ENCODE measurements at places on chromosomes 2 and 18.

DNA sequence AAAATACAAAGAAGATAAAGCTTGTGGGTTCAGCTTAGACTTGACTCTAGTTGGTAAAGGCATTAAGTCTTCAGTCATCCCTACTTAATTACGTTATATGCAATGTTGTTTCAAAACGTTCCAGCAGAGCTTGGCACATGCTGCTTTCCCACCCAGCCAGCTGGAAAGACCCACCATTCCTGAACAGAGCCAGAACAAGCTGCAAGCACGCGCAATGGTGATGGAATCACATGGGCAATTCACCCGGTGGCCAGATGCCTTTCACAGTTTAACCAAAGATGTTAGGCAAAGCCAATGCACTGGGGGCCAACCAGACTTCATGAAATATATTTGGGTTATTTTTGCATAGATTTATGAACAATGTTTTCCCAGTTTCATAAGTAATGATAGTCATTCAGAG, 123.4 kb upstream of the CDH20 start:
- DNase-seq: no peak

GRCh38 chr2:148876595-148877402, 1.8 kb downstream of the KIF5C start:
- no peak for DNase-seq

- DNase-seq: no peak
Measured at GRCh38 chr2:47061944-47062678, 93.0 kb downstream of the STPG4 start.

GRCh38 chr2:147081831-147082230, 763.0 kb upstream of the ACVR2A start:
- no peak for DNase-seq

DNA sequence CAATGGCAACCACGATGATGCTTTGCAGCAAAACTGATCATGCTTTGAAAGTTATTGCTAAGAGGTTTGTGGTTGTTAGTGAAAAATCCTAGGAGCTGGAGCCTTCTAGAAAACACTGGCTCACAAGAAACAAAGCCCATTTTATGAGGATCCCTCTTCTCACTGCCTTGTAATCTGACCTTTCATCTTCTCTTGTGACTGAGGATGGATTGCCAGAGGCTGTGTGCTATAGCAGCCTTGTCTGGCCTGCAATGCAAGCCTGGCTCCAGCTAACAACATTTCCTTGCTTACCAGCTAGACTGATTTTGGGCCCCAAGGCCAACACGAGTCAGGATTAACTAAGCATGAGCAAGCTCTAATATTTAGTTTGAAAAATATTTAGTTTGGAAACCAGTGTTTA, 13.1 kb downstream of the PIEZO2 start:
- DNase-seq: no peak

DNA sequence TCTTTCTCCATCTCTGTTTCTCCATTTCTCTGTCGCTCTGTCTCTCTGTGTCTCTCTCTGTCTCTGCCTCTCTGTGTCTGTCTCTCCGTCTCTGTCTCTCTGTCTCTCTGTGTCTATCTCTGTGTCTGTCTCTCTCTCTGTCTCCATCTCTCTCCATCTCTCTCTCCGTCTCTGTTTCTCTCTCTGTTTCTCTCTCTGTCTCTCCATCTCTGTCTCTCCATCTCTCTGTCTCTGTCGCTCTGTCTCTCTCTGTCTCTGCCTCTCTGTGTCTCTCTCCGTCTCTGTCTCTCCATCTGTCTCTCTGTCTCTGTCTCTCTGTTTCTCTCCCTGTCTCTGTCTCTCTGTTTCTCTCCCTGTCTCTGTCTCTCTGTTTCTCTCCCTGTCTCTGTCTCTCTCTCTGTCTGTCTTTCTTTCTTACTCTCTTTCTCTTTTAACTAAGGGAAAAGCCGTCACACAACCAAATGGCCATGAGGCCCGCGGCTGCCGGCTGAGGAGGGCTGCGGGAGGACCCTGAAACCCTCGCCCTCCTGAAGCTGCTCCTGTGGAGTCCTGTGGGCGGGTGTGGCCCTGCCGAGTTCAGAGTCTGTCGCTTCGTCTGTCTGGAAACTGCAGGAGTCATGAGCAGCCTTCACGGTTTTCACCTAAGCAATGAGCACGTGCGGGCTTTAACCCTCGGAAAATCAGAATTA, 29.3 kb downstream of the NFATC1 start:
- no peak for DNase-seq

- no peak for DNase-seq
Measured at GRCh38 chr18:79326413-79327198, 69.1 kb upstream of the NFATC1 start.

- DNase-seq: no peak
Measured at GRCh38 chr2:241925821-241926441, 56.4 kb downstream of the RTP5 start.

GRCh38 chr2:79901161-79901560, 388.3 kb downstream of the CTNNA2 start:
- no peak for DNase-seq

DNA sequence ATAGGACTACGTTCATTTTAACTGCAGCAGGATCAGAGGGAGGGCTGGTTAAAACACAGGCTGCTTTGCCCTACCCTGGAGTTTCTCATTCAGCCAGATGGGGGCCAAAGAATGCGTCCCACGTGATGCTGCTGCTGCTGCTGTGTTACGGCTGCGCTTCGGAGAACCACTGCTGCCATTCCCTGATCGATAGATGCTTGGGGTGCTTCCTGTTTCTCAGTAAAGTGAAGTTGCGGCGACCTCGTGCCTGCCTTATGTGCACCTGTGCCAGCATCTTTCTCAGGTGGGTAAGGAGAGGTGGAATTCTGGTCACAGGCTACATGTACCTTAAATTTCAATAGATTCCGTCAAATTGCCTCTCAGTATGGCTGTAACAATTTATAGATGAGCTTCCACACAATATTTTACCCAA, 24.7 kb upstream of the TOGARAM2 start:
- peak; percentile 26 for DNase-seq

DNA sequence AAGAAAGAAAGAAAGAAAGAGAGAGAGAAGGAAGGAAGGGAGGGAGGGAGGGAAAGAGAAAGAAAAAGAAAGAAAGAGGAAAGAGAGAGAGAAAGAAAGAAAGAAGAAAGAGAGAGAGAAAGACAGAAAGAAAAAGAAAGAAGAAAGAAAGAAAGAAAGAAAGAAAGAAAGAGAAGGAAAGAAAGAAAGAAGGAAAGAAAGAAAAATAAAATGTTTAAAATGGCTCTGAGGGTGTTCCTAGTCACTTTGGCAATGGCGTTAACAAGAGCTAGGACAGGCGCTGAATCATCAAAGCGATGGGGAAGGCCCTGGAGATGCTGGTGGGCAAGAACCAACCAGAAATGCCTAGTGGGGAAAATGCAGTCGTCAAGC, 77.8 kb upstream of the GPC1 start:
- DNase-seq: no peak

DNA sequence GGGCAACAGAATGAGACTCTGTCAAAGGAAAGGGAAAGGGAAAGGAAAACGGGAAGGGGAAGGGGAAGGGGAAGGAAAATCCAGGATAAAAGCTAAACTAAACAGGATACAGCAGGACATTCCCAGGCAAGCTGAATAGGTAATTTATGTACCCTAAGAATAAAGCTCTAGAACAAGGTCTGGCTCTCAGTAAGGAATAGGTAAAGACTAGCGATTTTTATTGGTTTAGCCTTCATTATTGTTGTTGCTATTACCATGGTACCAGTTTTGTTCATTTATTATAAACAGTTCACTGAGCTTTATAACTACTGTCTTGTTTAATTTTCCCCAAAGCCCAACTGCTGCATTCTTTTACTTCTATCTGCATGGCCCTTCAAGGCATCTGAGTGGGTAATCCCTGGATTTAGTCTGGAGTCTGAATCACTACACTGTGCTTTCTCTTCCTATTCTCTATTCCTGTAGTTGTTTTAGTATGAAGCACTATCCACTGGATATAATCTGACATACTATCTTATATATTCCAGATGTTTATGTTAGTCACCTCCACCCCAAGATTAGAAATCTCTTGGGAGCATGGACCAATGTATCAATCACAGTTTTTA, 127.1 kb upstream of the TANK start:
- DNase-seq: no peak

Data from activated T-helper 1 cell treated with anti-CD3 and anti-CD28 coated beads, Interleukin-2, amount 50 U/mL, for 16 hours (primary cell).